ENCODE measurements at places on chromosomes 13 and 19.

GRCh38 chr19:57675881-57676280, 5.9 kb upstream of the ZNF551 start:
- DNase-seq: no peak

GRCh38 chr19:11685676-11686650, 52.8 kb downstream of the ZNF823 start:
- DNase-seq: no peak

GRCh38 chr19:45660636-45661035, 7.4 kb upstream of the GIPR start:
- no peak for DNase-seq

DNA sequence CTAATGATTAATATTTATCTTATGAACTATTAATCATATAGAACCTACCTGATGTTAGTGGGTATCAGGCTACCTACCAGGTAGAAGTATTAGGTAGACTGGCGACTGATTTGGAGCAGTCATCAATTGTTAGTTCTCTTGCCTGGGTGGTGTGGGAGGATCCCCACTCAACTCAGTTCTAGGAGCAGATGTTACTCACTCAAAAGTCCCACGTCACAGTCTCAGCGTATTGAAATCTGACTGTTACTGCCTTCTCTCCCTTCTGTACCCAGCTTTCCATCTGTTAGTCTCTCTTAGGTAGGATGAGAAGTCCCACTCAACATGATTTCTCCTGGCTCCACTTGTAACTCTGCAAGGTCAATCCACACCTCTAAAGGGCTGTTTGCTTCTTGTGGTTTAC, 102.7 kb downstream of the OLFM4 start:
- DNase-seq: no peak

GRCh38 chr19:16476401-16476800, 4.6 kb upstream of the EPS15L1 start:
- no peak for DNase-seq

DNA sequence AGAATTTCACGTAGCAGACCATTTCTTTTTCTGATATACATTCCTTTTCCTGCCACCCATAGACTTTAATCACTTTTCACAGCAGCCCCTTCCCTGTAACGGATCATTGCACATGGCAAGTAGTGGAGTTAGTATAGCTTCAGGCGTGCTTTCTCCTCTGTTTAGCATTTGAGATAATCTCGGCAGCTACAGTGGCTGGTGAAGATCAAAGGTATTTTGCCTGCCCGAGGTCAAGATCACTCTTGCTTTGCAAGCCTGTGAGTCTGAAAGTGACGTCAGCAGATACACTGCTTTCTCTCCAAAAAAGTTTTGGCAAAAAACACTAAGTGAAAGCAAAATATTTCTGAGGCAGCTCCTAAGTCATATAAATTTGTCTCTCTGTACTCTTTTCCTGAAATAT, 260.0 kb downstream of the NDFIP2 start:
- DNase-seq: no peak

GRCh38 chr19:19459707-19460251, 54.3 kb downstream of the GATAD2A start:
- no peak for DNase-seq

GRCh38 chr13:51800486-51800885, 3.5 kb downstream of the DHRS12 start:
- no peak for DNase-seq

DNA sequence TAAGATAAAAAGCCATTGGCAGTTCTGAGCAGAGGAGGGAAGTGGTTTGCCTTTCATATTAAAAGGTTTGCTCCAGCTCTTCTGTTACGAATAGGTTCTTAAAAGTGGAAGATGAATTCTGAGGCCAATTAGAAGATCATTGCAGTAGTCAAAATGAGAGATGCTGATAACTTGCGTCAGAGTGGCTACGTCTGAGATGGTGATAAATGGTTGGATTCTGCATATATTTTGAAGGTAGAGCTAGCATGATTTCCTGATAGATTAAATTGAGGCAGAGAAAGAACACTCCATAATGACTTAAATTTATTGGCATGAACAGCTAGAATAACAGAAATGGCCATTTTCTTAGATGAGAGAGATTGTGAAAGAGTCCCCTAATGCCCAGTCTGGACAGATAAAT, 652.6 kb downstream of the DACH1 start:
- DNase-seq: no peak

DNA sequence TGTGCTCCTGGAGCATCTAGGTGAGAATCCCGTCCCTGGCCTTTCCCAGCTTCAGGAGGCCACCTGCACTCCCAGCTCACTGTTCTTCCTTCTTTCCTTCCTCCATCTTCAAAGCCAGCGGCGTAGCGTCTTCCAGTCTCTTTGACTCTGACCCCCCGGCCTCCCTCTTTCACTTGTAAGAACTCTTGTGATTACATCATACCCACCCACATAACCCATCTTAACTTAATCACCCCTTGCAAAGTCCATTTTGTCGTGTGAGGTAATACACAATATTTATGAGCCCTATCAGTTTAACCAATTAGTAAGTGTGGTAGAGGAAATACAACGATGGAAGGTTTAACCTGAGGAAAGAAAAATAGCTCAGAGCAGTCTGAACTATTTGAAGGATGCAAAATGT, 4.6 kb upstream of the CDC16 start:
- DNase-seq: no peak

GRCh38 chr19:34306213-34306661, 51.9 kb downstream of the GARRE1 start:
- no peak for DNase-seq

GRCh38 chr19:7547159-7547558, 11.6 kb downstream of the PNPLA6 start:
- DNase-seq: no peak

GRCh38 chr13:86945584-86945983, 725.6 kb upstream of the SLITRK5 start:
- DNase-seq: no peak

DNA sequence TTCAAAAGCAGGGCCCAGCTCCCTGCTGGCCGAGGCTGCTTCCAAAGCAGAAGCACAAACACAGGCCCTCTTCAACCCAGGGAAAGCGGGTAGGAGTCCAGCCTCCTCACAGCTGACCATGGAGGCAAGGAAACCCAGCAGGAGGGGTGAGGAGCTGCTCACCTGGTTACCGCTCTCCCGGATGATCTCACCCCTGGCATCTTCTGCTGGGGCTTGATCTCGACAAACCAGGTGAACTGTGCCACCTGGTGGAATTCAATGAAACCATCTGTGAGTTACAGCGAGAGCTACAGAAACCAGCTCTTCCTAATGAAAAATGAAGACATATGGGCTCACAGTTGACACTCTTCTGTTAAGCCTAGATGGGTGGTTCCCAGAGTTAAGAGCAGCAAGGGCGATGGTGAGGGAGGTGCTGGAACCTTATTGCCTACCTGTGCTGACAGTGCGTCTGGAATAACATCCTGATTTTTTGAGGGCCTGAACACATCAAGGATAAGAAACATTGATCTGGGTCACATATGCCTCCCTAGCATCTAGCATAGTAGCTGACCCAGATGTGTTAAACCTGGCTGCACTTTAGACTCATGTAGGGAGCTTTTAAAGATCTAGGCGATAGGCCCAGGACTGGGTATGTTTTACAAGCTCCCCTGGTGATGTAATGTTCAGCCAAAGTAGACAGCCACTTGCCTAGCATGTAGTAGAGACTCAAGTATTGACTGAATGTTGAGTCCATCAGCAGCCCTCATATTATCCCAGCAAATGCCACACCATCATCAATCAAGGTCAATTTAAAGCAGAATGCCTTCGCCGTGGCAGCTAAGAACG, 6.1 kb downstream of the DHRS12 start:
- peak; percentile 27 for DNase-seq

GRCh38 chr19:23254141-23254910, 4.1 kb upstream of the ZNF724 start:
- DNase-seq: no peak

- no peak for DNase-seq
Observed at GRCh38 chr19:44737238-44738071, 11.1 kb upstream of the BCL3 start.

GRCh38 chr19:46958532-46958931, 61.1 kb upstream of the NPAS1 start:
- no peak for DNase-seq

DNA sequence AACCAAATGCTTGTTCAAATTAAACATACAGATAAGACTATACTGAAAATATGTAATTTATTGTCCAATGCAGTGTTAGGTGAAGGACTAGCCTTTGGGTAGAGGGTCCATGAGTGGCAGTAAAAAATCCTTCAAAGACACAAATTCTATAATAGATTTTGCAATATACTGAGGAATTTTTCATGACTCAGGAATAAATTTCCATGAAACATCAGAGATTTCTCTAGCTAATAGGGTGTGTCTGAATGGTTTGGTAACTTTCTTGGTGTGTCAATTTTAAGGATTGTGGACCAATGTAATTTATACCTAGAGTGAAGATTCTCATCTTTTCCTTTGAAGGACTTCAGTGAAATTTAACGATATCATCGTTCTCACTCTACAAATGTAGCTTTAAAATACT, 546.7 kb downstream of the SLITRK5 start:
- no peak for DNase-seq

DNA sequence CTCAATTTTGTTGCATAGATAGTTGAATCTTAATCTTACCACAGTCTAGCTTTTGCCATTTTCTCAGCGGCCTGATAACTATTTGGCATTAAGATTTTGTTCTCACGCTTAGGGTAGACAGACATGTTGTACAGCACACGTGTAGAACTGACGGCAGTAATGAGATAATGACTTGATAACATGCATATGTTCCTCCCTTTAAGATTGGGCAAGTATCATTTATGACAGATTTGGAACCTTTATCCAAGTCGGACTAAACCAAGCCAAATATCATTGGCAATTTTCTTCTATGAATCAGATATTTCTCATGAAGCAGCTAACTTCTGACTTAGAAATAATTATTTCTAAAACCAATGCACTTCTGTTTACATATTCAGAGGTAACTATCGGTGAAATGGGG, 205.5 kb downstream of the NDFIP2 start:
- no peak for DNase-seq

DNA sequence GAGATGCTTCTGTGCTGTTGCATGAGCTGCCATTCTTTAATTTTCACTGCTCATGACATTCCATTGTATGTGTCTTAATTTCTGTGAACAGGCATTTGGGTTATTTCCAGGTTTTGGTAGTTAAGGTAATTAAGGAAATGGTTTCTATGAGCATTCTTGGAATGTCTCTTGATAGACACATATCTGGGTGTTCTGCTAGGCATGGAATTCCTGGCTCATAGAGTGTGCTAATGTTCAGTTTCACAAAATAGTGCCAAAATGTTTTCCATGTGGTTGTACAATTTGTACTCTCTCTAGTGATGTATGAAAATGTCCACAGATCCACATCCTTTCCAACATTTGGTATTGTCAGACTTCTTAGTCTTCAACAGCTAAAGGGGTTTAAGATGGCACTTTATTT, 680.9 kb upstream of the SGCG start:
- DNase-seq: no peak
